DMS79 (cell line): ENCODE measurements at places on chromosomes 1 and 21.

- DNase-seq = no peak
These were observed 81.1 kb downstream of the PGM1 start for GRCh38 chr1:63674238-63674864.

GRCh38 chr1:54998677-54999076 lies at the start of gene BSND:
Gene BSND, plus strand, starts transcription at chr1:54998933. Its CDS starts 254 bp downstream, at chr1:54999187.
- no peak for DNase-seq

DNA sequence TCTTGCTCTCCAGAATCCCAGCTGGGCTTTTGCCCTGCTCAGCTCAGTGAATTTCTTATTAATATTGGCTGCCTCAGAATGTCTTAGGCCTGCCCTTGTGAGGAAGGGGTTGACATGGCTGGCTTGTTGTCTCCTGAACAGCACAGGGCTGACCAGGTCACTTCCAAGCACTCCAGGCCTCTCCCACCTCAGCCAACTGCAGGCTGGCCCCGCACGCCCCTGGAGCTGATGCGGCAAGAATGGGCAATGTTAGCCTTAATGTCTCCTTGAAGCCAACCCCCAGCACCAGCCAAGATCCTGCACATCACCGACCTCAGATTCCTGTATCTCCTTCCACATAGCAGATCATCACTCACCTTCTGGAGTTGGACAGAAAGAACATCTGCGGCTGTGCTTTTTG lies 598.6 kb downstream of the AJAP1 start:
- no peak for DNase-seq

GRCh38 chr21:36082237-36082664 lies 12.4 kb downstream of the CBR1 start:
- no peak for DNase-seq

GRCh38 chr1:201061049-201061448 lies 37.5 kb upstream of the KIF21B start:
- DNase-seq = no peak

GRCh38 chr1:51740652-51741051 lies 123.8 kb downstream of the OSBPL9 start:
- no peak for DNase-seq

DNA sequence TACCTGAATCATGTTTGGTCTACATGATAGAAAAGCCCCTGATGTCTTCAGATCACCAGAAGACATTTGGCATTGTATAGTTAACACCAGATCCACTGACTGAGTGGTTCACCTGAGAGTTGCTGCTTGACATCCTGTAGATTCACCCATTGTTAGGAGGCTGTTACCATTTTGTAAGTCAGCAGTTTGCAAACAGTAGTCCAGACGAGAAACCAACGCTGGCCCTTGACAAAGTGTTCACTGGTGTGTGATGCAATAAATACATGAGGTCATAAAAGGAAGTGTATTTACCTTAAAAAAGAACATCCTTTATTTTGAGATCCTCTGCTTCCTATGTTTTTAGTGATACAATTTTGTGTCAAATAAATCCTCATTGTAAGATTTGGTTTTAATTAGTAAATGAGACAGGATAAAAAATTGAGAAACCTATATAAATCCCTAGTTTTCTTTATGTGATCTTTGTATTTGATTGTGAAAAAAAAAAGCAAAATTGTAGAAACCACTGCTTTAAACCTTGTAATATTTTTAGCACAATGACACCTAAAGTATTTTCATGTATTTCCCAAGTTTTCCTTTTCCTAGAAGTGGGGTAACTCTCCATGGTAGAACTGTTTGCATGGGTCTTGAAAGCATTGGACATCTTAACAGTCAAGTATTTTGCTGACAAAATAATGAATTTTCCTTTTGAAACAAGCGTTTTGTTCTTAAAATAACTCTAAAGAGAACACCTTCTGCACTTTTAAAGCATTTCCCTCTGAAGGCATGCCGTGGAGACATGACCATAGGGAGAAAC lies 204.3 kb downstream of the FGGY start:
- no peak for DNase-seq

GRCh38 chr1:220213382-220213983 lies 58.8 kb downstream of the RAB3GAP2 start:
- DNase-seq = no peak

GRCh38 chr1:32394890-32395432 lies 720 bp upstream of the BSDC1 start:
- DNase-seq = peak; percentile 71

DNA sequence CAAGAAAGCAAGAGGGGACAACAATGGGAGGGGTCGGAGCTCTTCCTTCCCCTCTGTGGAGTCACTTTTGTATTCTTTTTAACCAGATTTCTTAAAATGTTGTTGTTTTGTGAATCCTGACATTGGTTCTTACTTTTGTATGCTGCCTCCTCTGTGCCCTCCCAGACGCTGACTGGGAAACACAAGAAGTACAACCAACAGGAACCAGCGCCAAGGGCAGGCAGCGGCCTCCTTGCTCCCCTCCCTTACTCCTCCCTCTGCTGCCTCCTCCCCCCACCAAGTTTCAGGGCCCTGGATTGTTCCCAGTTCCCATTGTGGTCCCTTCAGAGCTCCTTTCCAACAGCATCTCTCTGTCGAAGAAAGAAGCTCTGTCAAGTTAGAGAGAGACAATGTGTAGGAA lies 111.1 kb downstream of the BRINP2 start:
- no peak for DNase-seq

DNA sequence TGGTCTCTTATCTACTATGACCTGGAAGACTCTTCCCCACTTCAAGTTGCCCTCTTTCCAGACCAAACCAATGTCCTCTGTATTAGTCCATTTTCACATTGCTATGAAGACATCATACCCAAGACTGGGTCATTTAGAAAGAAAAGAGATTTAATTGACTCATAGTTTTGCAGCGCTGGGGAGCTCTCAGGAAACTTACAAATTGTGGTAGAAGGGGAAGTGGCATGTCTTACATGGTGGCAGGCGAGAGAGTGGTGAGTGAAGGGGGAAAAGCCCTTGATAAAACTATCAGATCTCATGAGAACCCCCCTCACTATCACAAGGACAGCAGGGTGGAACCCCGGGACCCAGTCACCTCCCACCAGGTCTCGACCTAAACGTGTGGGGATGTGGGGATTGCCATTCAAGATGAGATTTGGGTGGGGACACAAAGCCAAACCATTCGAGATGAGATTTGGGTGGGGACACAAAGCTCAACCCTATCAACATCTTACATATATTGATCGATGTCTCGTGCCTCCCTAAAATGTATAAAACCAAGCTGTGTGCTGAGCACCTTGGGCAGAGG lies 14.2 kb upstream of the AGPAT3 start:
- no peak for DNase-seq

- DNase-seq = no peak
These were observed 114.1 kb downstream of the TNR start for GRCh38 chr1:175629318-175629694.

DNA sequence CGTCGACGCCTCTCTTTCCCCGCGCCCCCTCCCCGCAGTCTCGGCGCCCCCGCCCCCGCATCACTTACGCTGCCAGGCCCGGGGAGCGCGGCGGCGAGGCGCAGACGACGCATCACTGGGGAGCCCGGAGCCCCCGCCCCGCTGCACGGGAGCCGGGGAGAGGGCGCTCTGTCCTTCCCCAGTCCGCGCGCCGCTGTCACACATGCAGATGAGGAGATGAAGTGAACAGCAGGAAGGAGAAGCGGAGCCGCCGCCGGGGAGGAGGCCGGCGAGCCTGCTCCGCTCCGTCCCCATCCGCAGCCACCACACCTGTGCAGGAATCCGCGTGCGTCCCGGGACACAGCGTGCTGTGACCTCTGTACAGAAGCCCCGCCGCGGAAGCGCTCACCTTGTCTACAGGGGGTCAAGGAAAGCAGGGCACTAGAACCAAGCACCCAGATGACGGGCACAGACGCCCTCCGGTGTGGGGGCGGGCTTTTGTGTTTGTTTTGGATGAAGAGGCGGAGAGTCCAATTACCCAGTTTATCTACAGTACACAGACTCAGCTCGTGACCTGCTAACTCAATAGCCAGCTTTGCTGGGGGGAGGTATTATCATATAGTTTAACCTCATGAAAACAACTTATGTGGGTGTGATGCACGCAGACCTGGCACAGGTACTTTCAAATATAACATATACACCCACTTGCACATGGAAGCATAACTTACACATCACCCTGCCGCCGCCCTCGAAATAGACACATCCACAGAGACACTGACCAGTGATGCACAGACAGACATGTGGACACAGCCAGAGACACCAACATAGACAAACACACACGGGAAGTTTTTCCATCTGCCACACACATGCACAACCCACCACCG lies 12.4 kb downstream of the KLHDC8A start:
- no peak for DNase-seq

DNA sequence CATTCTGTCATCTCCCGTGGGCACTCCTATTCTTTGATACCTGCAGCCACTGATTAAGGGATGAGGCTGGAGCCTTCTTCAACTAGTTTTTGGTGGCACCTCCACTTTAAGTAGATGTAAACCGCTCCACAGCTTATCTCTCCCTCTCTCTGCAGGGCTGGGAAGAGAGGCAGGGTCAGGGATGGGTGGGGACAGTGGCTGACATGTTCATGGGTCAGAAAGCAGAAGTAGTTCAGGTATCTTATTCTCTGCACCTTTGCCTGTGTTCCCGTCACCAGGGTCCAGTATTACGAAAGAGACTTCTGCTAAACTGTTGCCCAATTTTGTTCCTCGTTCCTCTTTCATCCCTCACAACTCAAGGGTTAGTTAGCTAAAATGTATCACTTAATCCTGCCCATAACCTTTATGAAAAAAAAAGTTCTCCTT lies 51.7 kb upstream of the EDEM3 start:
- DNase-seq = no peak

GRCh38 chr1:108598340-108598739 lies 38.4 kb downstream of the EEIG2 start:
- no peak for DNase-seq

GRCh38 chr1:198492872-198493271 lies 47.6 kb downstream of the ATP6V1G3 start:
- DNase-seq = no peak

DNA sequence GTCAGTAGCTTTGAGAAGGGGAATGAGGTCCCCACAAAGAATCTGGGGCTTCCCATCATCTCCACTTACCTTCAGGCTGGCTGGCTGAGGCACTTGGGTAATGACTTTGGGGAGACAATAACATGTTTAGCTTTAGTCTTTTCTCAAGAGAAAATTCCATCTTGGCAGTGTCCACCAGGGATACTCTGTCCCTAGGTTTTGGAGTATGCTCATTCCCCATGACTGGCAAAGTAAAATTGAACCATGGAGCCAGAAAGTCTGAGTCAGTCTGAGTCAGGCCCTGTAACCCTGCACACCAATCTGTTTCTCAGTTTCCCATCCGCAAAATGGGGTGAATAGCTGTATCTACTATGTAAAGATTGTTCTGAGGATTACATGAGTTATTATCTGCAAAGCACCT lies 28.2 kb downstream of the RUNX1 start:
- DNase-seq = no peak

GRCh38 chr1:182087304-182087703 lies 25.8 kb upstream of the ZNF648 start:
- no peak for DNase-seq

DNA sequence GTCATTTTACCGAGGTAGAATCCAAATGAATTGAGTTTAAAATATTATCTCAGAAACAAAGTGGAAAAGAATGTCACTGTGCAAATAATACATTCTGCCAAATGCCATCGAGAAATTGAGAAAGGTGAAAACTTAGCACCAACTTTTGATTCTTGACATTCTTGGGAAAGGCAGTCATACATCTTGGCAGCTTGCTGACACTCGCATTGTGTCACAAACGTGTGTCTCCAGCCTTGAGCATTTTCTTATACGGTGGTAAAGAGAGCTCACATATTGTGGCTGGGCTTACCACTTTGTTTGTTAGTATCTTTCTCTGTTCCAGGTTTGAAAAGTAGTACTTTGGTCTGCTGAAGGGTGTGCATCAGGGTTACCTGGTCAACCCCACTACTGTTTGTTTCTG lies 1456.1 kb downstream of the BRINP3 start:
- no peak for DNase-seq

DNA sequence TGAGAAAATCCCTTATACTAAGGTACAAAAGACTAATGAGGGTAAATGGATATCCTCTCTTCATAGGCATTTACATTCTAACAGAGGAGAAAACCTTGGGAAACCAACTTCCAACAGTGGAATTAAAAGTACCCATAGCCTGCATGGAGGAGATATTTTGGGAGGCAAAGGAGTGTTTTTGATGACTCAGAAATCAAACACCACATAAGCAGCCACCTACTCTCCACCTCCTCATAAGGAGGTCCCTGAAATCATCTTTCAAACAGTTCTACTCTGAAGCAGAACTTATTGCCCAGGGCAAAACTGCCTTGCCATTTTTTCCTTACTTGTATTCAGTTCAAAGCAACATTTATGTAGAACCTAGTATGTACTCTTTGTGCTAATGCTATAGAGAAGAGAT lies 211.3 kb downstream of the KCNH1 start:
- DNase-seq = no peak

GRCh38 chr1:111222308-111223125 lies 5.0 kb upstream of the CHI3L2 start:
- DNase-seq = peak; percentile 60
